ENCODE measurements at places on chromosomes 1 and 21. TPM values are rescaled to one million over a fixed set of nuclear protein-coding genes. Genes with fewer than 3 reads are reported as not detected.

HES5 gene
- not detected for total RNA-seq

WDR77 gene
- total RNA-seq, result 19.5 TPM

C1orf226 gene
- total RNA-seq, result 4.0 TPM

SLC30A2 gene
- total RNA-seq, result 12.5 TPM

KCNH1 gene
- total RNA-seq, result not detected

RYR2 gene
- total RNA-seq, result 26.0 TPM

SH2D2A gene
- 1.2 TPM for total RNA-seq

DPT gene
- total RNA-seq, result 30.9 TPM

FCRL6 gene
- not detected for total RNA-seq

DNA sequence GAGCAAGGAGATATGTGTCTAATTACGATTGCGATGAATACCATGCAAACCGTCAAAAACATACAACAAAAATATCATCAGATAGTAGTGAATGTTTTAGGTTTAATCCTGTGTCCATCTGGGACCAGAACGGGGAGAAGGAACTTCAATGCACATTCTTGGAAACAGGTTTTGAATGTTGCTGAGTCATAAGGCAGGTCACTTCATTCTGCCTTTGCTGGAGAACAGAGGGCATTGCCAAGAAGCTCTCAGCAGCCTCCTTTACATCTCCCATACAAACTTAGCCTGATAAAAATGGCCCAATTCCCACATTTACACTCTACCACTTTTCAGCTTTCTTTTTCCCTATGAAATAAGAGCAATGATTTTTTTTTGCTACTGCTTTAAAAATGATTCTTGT, 78.0 kb upstream of the KCNJ6 start:
- no peaks in the 10 kb centered on the region for H3K27me3 ChIP-seq
- no peak for DNase-seq
- H3K27ac ChIP-seq, result no peak overlapping the region
- no peaks in the 10 kb centered on the region for H3K36me3 ChIP-seq
- no peak overlapping the region for H3K4me3 ChIP-seq

DNA sequence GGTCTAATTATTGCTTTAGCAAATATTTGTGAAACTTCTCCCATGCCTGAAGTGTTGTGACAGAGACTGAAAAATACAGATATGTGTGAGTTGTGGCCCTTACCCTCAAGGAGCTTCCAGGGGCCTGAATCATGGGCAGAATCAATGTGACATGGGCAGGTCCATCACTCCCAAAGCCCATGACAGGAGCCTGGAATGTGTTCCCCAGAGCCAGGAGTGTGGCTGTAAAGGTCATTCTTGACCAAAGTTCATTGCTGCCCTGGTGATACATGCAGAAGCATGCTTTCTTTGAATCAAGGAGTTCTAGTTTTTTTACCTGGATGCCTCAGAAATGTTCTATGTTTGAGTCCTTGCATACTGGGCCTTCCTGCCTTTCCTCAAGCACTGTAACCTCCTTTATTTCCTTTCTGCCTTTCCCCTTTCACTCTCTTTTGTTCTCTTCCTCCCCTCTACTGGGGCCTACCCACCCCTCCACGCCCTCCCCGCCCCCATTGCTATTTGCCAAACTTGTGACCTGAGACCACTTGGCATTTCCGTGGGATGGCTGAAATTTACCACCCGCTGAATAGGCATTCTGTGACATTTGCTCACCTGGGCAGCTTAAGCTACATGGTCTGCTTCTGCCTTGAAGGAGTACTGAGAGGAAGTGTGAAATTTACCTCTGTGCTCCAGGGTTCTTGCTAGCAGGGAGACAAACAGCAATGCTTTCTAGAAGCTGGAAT, 19.7 kb downstream of the PBX1 start:
- no peak overlapping the region for H3K4me3 ChIP-seq
- no peaks in the 10 kb centered on the region for H3K27me3 ChIP-seq
- peak; percentile 42 for DNase-seq
- H3K4me1 ChIP-seq, result peaks cover 61% of the 10 kb centered on the region
- H3K27ac ChIP-seq, result peak overlapping the region; percentile 83

GRCh38 chr1:176222196-176222595, 15.1 kb upstream of the COP1 start:
- DNase-seq, result no peak
- H3K36me3 ChIP-seq, result no peaks in the 10 kb centered on the region
- H3K4me1 ChIP-seq, result peaks cover 31% of the 10 kb centered on the region
- H3K27ac ChIP-seq, result no peak overlapping the region
- no peaks in the 10 kb centered on the region for H3K27me3 ChIP-seq

- H3K4me3 ChIP-seq, result peak within 1 kb of the TSS; percentile 96
- H3K36me3 ChIP-seq, result no peaks in the 10 kb centered on the region
- H3K27me3 ChIP-seq, result no peaks in the 10 kb centered on the region
- peaks cover 33% of the 10 kb centered on the region for H3K4me1 ChIP-seq
Observed at GRCh38 chr1:23743287-23744152, at the start of gene ELOA. Gene ELOA, plus strand, starts transcription at chr1:23743471. Its CDS starts 33 bp downstream, at chr1:23743504.
